ENCODE measurements at places on chromosomes 5 and 9. TPM values are rescaled to one million over a fixed set of nuclear protein-coding genes. Genes with fewer than 3 reads are reported as not detected.

The CFAP157 gene
- 0.16 TPM for total RNA-seq

The GRAMD2B gene
- 11.2 TPM for total RNA-seq

The GABRP gene
- not detected for total RNA-seq

The LECT2 gene
- not detected for total RNA-seq

The HAPLN1 gene
- 15.1 TPM for total RNA-seq

The AGXT2 gene
- total RNA-seq = not detected

The CTSV gene
- total RNA-seq = 0.94 TPM

The FAXDC2 gene
- 7.2 TPM for total RNA-seq

The KIF4B gene
- total RNA-seq = 0.16 TPM

The MYO10 gene
- 31.2 TPM for total RNA-seq

The HTR4 gene
- 0.16 TPM for total RNA-seq

The CDC20B gene
- total RNA-seq = 0.78 TPM

The C9orf50 gene
- not detected for total RNA-seq

The GDNF gene
- not detected for total RNA-seq

The GLIPR2 gene
- total RNA-seq = 9.2 TPM

The KCNT1 gene
- 2.7 TPM for total RNA-seq

The TRIM32 gene
- total RNA-seq = 23.9 TPM

The MINAR2 gene
- not detected for total RNA-seq

The ZNF474 gene
- total RNA-seq = 1.2 TPM

The PROB1 gene
- total RNA-seq = 0.16 TPM

The SNX18 gene
- 25.4 TPM for total RNA-seq

The LRRC19 gene
- total RNA-seq = not detected

The LPAR1 gene
- total RNA-seq = 26.4 TPM

The TPPP gene
- total RNA-seq = 16.2 TPM

The NRARP gene
- 3.6 TPM for total RNA-seq

The CCDC127 gene
- total RNA-seq = 6.7 TPM

The CER1 gene
- not detected for total RNA-seq

The KIF24 gene
- total RNA-seq = 0.78 TPM

The AQP7 gene
- not detected for total RNA-seq

The QRFP gene
- not detected for total RNA-seq

The BARHL1 gene
- not detected for total RNA-seq

The PCDHGA10 gene
- 12.0 TPM for total RNA-seq

The FOXI1 gene
- total RNA-seq = not detected

The DOCK8 gene
- total RNA-seq = 3.6 TPM

The PCDHGC3 gene
- 35.6 TPM for total RNA-seq

The PCDHB15 gene
- 22.1 TPM for total RNA-seq

The DUSP1 gene
- 54.1 TPM for total RNA-seq

The PCDHAC1 gene
- total RNA-seq = 74.1 TPM

The IL3 gene
- not detected for total RNA-seq

The MYORG gene
- 4.7 TPM for total RNA-seq

The GABRA6 gene
- 0.31 TPM for total RNA-seq

The PDE6A gene
- total RNA-seq = not detected

The CDK7 gene
- 57.4 TPM for total RNA-seq

The ANAPC2 gene
- total RNA-seq = 19.3 TPM

The CARTPT gene
- total RNA-seq = not detected

The PCDHA8 gene
- 11.1 TPM for total RNA-seq

The ANKRD55 gene
- total RNA-seq = 0.31 TPM

The DAP gene
- 5.8 TPM for total RNA-seq

The OR1Q1 gene
- total RNA-seq = not detected

The TAF11L10 gene
- total RNA-seq = not detected

The PSMB7 gene
- 145 TPM for total RNA-seq

The DBH gene
- not detected for total RNA-seq

The ENHO gene
- 37.6 TPM for total RNA-seq

The C9orf153 gene
- total RNA-seq = 0.62 TPM

The IL5 gene
- total RNA-seq = not detected

Measured in occipital lobe (tissue), 3 donors.